Thoracic aorta (tissue), 2 donors: ENCODE measurements at places on chromosomes 5 and 9.

DNA sequence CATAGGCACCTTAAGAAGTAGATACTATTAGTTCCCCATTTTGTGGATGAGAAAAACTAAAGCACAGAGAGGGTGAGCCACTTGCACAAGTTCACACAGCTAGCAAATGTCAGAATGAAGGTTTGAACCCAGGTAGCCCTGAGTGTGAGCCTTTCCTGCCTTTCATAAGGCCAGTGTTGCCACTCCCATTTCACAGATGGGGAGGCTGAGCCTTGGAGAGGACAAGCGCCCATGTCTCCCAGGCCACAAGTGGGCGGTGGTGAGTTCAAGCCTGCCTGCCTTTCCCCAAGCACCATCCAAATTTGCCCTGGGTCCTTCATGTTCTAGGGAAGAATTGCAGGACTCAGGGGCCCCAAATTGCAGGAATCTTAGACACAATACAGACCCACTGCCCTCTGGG is 50.6 kb downstream of the LHX2 start:
- no peak for DNase-seq

DNA sequence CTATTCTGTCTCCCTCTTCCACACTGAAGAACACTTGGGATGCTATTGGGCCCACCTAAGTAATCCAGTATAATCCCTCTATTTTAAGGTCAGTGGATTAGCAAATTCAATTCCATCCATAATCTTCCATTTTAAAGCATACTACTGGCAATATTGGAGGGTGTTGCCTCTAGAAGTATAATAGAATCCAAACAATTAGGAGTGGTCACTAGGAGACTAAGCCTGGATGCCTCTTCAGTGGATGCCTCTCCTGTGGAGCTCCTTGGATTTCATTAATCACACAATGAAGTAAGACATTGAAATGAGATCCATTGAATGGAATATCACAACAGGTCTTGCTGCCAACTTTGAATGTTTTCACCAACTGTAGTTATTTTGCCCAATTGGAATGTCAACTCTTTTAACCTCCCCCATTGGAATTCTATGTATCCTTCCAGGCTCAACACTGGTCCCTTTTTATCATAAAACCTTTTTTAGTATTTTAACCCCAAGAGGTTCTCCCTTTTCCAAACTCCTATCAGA is 311.6 kb downstream of the PLK2 start:
- no peak for DNase-seq

- no peak for DNase-seq
Measured at GRCh38 chr5:126633552-126633951, 32.8 kb downstream of the PHAX start.

DNA sequence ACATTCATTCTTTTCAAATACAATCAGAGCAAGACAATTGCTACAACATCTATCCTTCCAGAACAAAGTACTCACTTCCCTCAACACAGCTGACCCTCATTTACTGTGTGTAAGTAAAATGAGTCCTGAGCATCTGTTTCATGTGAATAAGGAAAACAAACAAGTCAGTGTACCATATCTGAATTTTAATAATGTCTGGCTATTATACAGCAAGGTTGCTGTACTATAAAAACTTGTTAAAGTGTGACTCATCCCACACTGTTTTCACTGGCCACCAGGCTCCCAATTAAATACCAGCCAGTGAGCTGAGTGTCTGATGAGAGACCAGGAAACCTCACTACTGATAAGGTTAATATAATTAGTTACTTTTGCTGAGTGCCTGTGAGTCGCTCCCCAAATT is 339.8 kb downstream of the AGTPBP1 start:
- no peak for DNase-seq

DNA sequence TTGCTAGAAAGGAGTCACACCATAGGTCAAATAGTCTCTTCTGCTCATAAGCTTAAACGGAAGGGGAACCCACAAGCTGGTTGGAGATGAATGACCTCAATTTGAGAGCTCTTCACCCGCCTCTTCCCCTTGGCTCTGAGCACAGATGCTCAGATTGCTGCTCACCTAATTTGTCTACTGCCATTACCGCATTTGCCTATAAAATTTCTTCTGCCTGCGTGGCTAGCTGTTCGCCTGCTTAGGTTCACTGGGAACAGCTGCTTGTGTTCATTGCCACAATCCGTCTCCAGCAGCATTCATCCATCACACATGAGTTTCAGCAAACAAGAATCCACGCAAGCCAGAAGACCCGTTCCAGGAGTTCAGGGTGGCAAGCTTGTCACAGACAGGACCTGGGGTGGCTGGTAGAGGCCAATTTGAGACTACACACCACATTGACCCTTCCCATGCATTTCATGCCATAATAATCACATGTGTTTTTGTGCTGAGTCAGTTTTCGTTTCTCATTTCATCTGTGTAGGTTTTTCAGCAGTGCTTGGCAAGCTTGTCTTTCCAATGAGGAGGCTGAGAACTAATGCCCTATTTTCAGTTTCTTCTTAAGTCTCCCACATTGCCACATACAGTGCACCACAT is 50.2 kb upstream of the DNAH5 start:
- no peak for DNase-seq

GRCh38 chr5:149147676-149148075 is 6.4 kb downstream of the ABLIM3 start:
- DNase-seq, result no peak

GRCh38 chr5:111774525-111774924 is 17.5 kb upstream of the NREP start:
- DNase-seq, result no peak

- DNase-seq, result peak; percentile 20
Measured at GRCh38 chr9:91037511-91038482, 236.2 kb downstream of the SYK start.

DNA sequence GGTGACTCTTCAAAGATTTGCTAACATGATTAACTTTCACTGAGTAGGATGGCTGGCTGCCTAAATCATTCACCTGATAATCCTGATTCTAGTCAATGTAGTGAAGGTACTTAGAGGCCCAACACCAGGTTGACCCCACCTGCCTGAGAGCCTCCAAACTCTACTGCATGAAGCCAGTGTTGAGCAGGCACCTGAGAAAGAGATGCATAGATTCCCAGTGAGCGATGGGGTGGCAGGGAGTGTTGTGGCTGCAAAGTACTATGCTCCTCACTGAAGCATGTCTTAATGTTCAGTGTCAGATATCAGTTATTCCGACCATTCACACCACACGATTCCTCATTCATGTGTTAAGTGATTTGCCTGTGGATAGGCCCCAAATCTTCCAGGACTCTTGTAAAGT is 804.4 kb downstream of the TLE4 start:
- DNase-seq, result no peak

DNA sequence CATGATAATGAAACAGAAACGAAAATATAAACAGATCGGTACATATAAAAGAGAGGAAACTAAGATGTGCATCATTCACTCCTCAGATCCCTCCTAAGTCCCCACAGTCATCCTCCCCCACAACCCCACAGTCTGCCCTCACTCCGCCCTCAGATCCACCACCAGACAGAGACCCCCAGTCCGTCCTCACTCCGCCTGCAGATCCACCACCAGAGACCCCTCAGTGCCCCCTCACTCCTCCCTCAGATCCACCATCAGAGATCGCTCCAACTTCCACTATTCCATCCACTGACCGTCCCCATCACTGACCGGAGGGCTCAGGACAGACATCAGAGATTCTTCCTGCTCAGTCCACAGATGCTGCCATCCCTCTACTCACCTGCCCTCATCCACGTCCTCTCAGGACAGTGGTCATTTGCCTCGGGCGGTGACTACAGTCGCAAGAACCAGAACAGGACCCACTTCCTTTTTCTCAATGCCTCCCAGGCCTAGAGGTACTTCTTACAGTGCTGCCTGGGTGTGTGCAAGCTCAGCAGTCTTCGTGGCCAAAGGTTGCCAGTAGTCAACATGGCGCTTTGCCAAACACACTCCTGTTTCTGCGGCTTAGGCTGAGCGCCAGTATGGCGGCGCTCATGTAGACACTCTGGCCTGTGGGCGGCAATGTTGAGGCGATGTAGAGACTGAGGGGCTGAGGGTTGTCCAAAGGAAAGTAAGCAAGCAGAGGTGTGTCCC is 8.3 kb upstream of the SPATA31C1 start:
- DNase-seq, result no peak

- DNase-seq, result no peak
Measured at GRCh38 chr9:136597965-136598364, 52.1 kb upstream of the NOTCH1 start.

DNA sequence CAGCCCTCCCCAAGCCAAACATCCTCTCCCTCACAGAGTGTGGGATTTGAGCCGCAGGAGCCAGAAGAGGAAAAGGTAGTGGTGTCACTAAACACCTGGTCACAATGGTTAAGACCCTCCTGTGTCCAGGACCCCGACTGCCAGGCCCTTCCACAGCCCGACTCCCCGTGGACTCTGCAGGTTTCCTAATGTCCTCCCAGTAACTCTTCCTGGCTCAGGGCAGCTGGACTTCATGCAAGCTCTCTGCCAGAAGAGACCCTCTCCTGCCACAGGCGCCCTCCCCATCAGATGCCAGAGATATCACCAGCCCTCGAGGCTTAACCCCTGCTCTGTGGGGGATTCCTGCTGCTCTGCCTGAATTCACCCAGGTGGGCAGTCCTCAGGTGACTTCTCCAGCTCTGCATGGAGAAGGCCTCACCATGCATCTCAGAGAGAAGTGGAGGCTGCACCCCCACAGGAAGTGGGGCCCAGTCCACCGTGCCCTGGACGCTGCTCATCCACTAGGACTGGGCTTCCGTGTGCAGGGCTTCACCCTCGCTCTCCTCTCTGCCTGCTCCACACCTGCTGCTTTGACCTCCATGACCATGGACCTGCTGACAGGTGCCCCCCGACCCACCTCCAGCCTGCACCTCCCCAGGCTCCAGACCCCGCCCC is 111.2 kb downstream of the ADAMTS2 start:
- DNase-seq, result no peak

GRCh38 chr9:68851657-68852056 is 146.6 kb downstream of the PIP5K1B start:
- no peak for DNase-seq

DNA sequence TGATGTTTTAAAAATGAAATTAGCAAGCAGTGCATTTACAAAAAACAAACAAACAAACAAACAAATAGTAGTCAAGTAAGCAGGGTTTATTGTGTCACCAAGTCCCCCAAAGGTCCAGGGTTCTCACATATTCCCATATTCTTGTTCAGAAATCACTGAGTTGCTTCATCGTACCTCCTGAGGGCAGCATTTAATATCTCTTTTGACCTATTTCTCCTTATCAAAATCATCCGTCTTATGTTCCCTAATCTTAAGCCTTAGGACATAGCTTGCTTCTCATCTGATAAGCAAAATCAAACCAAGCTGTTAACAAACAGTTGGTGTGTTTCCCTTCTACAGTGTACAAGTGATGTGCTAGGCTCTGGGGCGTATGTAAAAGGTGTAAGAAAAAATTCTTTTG is 109.5 kb upstream of the MAN2A1 start:
- no peak for DNase-seq

DNA sequence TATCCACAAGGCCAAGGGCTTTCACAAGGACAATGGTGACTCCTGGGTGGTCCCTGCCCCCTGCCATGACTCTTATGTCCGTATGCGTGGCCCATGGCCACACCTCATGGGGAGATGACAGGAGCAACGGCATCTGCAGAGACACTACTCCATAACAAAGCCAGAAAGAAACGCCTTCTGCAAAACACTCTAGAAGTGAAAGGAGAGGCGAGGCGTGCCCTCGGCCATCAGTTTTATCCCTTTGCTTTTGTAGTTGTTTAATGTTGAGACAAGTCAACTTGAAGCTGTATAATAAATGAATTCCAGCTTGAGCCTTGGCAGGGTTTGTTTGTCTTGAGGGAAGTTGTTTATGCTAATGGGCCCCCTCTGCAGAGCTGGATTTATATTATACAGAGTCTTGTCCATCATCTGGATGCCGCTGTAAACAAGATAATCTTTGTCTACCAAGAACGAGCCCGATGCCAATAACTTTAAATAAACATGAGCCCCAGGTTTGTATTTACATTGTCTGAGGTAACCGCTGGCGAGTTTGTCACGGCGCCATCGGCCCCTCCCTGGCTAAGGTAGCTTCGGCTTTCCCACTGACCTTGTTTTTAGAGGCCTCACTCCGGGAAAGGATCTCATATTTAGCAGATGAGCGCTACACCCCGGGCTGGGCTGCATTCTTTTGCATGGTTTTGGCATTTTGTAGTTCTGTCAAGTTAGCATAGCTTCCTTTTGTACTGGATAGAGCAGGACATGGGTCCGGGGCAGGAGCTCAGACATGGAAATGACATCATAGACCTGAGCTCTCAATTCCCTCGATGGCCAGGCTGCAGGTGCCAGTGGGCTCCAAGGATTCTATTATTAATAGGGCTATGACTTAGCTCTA is 165.3 kb downstream of the ERCC6L2 start:
- DNase-seq, result no peak

GRCh38 chr5:5063533-5063953 is 76.6 kb upstream of the ADAMTS16 start:
- DNase-seq, result no peak

- no peak for DNase-seq
Measured at GRCh38 chr5:7881091-7881490, 12.1 kb downstream of the MTRR start.

GRCh38 chr5:60259730-60260129 is 366.2 kb upstream of the PDE4D start:
- no peak for DNase-seq

DNA sequence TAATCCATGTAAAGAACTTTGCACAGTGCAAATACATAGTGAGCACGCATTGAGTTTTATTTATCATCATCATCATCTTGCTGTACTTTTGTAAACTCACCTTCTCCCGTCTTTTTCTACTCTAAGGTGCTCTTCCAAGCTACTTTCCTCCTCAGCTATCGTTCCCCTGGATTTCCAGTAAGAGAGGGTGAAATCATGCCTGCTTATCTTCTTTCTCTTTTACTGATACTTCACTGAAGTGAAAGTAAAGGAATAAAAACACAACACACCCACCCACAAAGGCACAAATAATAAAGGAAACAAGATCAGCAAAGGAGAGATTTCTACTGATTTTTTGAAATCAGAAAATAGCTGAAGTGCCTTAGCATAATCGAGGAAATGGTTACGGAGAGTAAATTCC is 509.9 kb downstream of the RAB3C start:
- no peak for DNase-seq

DNA sequence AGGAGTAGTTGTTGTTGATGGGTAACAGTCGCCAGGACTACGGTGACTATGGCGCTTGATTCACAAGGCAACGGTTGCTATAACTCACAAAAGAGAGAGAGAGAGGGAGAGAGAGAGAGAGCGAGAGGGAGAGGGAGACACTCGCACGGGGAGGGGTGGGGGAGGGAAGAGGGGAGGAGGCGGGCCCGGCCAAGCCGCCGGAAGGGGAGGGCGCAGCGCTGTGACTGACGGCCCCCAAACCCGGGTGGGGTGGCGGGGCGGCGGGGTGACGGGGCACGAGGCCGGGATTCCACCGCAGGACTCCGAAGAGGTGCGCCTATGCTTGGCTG is at the start of gene RFX3:
RFX3 (minus strand) TSS at position 166 of the 329 bp plus-strand sequence. CDS start 130,413 bp downstream, outside the sequence.
- DNase-seq, result peak; percentile 73
